AG04449 (cell line): ENCODE measurements at places on chromosomes 1 and 21.

GRCh38 chr1:231028682-231029081 lies 11.4 kb downstream of the FAM89A start:
- DNase-seq, result no peak

DNA sequence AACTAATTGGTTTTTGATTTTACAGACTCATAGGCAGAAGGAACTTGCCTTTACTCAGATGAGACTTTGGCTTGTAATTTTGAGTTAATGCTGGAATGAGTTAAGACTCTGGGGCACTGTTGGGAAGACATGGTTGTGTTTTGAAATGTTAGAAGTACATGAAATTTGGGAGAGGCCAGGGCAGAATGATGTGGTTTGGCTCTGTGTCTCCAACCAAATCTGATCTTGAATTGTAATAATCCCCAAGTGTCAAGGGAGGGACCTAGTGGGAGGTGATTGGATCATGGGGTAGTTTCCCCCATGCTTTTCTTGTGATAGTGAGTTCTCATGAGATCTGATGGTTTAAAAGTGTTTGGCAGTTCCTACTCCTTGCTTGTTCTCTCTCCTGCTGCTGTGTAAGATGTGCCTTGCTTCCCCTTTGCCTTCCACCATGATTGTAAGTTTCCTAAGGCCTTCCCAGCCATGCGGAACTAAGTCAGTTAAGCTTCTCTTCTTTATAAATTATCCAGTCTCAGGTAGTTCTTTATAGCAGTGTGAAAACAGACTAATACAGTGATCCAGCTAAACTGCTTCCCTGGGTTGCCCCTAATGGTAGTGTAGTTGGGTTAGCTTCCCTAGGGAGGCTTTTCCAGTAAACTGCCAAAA lies 10.2 kb downstream of the CPT2 start:
- DNase-seq, result no peak

- no peak for DNase-seq
Measured at GRCh38 chr1:178396789-178397188, 100.0 kb downstream of the CLEC20A start.

- DNase-seq, result no peak
Measured at GRCh38 chr1:91697416-91697815, 188.5 kb downstream of the TGFBR3 start.

- DNase-seq, result no peak
Measured at GRCh38 chr1:46613661-46614603, 2.7 kb downstream of the MOB3C start.

- DNase-seq, result no peak
Measured at GRCh38 chr1:22709227-22709626, 1.4 kb upstream of the EPHB2 start.

GRCh38 chr1:27940297-27940696 lies 5.5 kb downstream of the SMPDL3B start:
- no peak for DNase-seq

DNA sequence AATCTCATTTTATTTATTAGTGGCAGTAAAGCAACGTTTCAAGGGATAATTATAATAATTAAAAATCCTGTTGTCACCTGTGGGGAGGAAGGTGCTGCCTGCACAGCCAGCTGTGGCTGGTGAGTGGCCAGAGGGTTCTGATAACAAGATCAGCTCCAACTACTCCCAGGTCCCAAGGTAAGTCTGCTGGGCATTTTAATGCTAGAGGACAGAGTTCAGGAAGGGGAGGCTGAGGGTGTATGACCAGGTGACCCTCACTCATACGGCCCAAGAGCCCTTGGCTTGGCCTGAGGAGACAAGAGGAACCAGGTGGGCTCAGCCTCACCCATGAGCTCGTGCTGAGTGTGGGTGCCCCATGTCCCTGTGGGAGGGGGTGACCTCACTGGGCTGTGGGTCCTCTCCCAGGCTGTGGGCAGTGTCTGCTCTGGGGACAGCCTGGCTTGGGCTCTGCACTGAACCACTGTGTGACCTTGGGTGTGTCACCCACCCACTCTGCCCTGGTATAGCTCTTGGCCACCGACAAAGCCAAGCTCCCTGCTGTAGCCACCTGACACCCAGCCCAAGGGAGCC lies 223.8 kb downstream of the PTPRU start:
- no peak for DNase-seq

GRCh38 chr1:152168535-152168868 lies 9.5 kb upstream of the RPTN start:
- no peak for DNase-seq

DNA sequence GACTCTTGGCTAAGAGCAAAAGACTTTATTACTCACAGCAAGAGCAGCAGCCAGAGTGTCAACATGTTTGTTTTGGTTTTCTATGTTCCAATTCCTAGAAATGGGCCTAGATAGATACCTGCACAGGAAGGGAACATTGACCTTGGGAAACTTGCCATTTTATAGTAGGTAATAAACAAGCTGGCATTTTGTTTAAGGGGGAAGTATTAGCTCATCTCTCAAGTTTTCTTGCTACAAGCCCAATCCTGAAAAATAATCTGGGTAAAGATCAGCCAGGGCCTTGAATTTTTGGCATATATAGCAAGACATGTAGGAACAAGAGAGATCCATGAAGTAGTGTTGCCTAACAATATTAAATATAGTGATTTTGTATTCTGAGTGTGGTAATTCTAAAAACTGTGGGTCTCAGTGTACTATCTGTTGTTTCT lies 51.4 kb upstream of the RGL1 start:
- DNase-seq, result no peak

- no peak for DNase-seq
Measured at GRCh38 chr1:58898739-58899586, 115.1 kb upstream of the JUN start.

DNA sequence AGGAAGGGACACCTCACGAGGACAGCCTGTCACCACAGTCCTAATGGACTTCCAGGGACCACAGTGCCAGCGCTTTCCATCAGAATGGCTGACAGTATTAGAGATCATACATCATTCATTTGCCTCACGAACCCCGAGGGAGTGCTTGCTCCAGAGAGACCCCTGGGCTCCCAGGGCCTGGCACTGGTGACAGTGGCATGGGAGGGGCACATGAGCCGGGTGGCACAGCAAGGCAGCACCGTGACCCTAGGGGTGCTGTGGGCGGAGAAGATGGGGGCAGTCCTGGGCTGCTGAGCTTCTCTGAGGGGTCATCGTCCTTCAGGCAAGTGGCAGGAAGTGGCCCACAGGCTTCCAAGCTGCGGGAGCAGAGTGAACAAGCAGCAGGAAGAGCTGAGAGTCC lies 16.4 kb upstream of the TSPEAR start:
- no peak for DNase-seq

DNA sequence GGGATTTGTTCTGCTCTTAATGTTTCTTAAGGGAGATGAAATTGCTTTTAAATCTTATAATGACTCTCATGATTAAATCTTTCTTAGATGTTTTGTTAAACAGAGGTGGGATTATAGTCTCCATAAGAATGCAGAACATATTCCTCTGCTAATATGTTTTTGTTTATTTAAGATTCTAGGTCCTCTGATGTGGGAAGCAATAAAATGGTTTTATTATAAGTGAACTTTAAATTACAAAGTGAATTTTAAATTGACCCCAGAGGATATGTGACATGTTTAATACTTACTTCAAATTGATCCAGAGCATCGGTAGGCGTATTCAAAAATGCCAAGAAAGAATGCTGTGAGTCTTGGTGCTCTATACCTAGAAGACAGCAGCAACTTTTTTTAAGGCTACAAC lies 129.4 kb downstream of the COQ8A start:
- no peak for DNase-seq

DNA sequence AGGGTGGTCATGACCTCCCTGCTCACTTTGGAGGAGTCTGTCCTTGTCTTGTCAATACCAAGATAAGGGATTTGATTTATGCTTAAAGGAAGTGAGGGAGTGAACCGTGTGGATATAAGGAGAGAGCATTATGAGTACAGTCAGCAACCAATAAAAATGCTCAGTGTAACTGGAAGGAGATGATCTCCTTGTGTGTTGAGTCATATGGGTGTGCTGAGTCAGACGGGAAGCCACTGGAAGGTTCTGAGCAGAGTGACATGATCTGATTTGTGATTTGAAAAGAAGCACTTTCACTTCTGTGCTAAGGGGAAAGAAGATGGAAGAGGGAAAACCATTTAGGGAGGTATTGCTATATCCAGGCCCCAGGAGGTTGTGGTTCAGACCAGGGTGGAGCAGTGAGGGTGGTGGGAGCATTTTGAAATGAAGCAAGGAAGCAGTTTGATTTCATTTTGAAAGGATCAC lies 2.5 kb upstream of the BCL10 start:
- DNase-seq, result peak; percentile 79

GRCh38 chr1:176785791-176786190 lies 322.8 kb downstream of the PAPPA2 start:
- DNase-seq, result no peak

DNA sequence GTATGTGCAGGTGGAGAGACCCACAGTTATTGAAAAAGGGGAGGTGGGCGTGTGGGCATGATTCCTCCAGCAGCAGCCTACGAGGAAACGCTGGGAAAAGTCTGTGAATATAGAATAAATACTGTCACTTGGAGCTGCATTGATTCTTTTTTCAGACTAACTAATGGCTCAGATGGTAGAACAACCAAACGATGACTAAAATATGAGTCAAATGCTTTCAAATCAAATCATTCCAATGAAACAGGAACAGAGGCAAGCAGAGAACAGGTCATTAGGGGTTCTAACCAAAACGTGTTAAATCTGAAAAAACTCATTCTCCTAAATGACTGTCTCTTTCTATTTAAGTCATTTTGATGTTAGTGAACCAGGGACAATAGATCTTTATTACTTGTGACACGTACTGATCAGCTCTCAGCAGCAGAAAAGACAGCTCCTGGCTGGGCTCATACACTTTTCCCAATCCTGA lies 35.1 kb upstream of the SEC16B start:
- no peak for DNase-seq

DNA sequence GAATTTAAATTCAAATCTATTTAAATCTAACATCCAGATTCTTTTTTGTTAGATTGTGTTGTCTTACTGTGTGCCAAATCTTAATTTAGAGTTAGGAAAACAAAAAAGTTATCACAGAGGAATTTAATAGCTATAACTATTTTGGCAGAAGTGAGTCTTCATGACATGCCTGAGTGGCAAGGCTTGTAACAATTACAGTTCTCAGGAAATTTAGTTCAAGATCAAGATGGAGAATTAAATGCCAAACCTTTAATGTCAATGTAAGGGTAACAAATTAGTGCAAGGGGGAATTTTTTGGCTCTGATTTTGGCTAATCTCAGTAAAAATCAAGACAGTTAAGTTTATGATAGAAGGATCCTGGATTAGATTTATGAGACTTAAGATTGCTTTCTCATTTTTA lies 58.4 kb downstream of the GDAP2 start:
- DNase-seq, result no peak

- no peak for DNase-seq
Measured at GRCh38 chr1:151799179-151800022, 5.8 kb downstream of the LINGO4 start.

DNA sequence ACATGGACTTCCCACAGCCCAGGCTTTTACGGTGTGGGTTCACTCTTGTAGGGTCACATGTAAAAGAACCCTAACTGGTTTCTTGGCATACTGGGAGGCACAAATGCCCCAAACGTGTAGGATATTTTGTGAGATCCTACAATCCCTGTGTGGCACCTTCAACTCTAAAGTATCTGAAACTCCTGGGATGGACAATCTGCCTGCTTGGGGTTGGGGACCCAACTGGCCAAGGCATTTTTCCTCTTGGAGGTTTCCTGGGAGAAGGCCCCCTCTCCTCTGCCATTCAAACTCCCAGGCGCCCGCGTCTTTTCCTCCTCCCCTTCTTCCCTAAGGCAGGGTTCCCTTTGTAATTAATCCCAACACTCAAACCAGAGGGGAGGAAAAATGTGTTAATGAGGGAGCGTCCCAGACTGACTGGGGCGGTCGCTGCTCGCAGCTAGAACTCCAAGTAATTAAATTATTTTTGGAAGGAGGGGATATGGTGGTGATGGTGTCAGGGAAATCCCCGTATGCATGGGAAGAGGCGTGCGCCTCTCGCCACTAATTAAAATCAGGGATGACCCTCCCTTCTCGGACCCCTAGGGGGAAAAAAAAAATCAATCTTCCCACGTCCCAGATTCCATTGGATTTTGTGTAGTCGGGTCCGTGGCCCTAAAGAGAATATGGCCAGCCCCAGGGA lies 681 bp upstream of the VANGL2 start:
- no peak for DNase-seq

GRCh38 chr1:199701726-199702125 lies 325.8 kb upstream of the NR5A2 start:
- DNase-seq, result no peak

- DNase-seq, result no peak
Measured at GRCh38 chr1:12215118-12215961, 14.5 kb upstream of the VPS13D start.

DNA sequence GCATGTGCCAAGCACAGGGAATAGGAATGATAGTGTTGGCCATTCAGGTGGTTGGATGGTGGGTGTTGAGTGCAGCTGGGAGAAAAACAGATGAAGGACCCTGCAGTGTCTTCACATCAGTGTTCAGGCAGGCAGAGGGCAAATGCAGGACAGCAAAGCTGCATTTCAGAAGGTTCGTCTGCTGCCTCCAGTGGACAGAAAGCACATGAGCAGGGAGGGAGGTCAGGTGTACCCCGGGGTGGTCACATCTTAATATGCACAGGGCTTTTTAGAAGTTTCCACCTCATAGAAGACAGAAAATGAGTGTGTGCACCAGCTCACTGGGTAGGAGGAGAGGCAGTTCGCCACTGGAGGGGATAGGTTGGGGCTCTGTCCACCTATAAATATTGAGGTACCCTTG lies 184.9 kb downstream of the SLC35F3 start:
- DNase-seq, result no peak

DNA sequence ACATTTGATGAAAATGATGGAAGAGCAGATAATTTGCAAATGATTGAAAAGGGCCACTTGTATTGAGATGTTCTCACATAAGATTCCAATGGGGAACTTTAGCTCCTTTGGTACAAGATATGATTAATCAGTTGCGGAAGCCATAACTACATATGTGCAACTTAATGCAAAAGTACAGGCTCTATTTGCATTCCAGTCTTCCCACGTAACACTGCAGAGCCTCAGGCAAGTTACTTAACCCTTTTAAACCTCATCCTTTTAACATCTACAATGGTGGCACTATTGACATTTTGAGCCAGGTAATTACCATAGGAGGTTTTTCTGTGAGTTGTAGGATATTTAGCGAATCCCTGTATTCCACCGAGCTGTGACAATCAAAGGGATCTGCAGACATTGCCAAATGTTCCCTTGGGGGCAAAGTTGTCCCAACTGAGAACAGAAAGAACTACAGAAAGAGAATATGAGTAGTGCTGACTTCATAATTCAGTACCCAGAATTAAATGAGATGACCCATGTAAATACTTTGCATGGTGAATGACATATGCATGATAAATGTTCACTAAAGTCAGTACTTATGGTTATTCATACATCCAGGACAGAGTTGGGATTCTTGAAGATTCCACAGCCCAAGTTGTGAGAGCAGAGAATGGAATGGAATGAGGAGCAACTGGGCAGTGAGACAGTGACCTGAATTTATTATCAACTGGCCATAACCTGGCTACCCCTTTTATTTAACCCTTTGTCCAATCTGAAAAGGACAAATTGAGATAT lies 62.6 kb downstream of the SPAG17 start:
- no peak for DNase-seq

DNA sequence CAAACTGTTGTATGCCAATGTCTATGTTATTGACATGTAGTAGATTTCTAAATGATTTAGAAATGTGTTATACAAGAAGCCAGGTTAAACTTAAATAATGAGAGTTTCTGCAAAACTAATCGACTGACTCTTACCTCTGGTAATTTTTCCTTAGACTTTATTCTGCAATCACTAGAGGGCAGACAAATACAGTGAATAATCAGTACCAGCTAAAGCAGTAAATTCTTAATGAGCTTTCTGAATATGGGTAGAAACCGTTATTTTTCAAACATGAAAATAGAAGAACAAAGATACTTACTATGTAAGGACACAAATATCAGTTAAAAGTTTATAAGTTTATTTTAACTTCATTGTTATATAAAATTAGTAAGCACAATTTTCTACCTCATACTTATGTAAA lies 97.9 kb upstream of the RGS1 start:
- DNase-seq, result no peak
